ENCODE measurements at places on chromosomes 2 and 18.
A peak's percentile ranks its signal among the peaks of the same experiment; 100 is the strongest.

GRCh38 chr18:23066504-23067039 is 68.7 kb upstream of the CABLES1 start:
- no peak for DNase-seq

- no peak for DNase-seq
These were observed 132.4 kb upstream of the FSHR start for GRCh38 chr2:49286726-49287125.

- peak; percentile 47 for DNase-seq
These were observed 88.4 kb downstream of the CTIF start for GRCh38 chr18:48627216-48627615.

DNA sequence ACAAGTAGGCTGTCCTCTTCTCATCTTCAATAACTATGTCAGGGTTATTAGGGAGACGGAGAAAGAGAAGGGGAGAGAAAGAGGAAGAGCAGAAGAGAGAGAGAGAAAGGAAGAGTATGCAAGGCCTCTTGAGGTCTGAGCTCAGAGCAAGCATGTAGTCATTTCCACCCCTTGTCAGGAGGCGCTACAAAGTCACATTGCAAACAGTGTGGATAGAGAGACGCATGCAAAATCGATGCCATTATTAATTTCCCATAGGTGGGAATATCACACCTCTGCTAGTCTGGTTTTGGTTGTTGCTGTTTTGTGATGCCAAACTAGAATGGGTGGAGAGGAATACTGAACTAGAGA is 24.2 kb upstream of the SERPINE2 start:
- no peak for DNase-seq

DNA sequence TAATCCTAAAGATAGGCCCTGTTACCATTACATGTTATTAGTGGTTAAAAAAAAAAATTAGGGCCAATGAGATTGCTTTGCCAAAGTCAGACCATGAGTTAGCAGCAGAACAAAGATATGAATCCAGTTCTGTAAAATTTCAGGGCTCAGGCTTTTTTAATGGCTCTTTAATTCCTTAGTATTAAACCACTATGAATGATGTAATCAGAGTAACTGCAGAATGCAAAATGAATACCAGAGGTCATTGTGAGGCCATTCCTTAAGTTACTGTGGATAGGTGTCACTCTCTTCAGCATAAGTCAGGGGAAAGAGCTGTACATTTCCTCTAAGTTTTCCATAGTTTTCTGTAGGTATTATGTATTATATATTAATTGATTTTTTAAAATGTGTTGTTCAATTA is 42.2 kb upstream of the TBR1 start:
- peak; percentile 13 for DNase-seq

- no peak for DNase-seq
These were observed 19.6 kb upstream of the GREB1 start for GRCh38 chr2:11514081-11514730.

GRCh38 chr18:75343389-75343788 is 84.1 kb downstream of the SMIM21 start:
- no peak for DNase-seq

DNA sequence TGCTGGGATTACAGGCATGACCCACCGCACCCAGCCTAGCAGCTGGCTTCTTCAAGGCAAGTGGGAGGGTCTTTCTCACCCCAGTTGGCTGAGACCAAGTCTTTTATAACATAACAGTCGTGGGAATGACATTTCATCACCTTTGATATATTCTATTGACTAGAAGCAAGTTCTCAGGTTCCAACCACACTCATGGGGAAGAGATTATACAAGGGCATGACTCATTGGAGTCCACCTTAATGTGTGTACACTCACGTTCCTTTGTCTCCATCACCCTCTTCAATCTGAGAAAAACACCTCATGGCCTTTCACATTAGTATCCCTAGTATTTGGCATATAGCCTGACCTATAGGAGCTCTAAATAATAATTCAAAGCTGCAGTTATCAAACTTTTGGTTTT is 2.8 kb upstream of the BBS5 start:
- DNase-seq, result no peak

GRCh38 chr2:20669562-20670314 is 2.8 kb downstream of the GDF7 start:
- DNase-seq, result no peak

DNA sequence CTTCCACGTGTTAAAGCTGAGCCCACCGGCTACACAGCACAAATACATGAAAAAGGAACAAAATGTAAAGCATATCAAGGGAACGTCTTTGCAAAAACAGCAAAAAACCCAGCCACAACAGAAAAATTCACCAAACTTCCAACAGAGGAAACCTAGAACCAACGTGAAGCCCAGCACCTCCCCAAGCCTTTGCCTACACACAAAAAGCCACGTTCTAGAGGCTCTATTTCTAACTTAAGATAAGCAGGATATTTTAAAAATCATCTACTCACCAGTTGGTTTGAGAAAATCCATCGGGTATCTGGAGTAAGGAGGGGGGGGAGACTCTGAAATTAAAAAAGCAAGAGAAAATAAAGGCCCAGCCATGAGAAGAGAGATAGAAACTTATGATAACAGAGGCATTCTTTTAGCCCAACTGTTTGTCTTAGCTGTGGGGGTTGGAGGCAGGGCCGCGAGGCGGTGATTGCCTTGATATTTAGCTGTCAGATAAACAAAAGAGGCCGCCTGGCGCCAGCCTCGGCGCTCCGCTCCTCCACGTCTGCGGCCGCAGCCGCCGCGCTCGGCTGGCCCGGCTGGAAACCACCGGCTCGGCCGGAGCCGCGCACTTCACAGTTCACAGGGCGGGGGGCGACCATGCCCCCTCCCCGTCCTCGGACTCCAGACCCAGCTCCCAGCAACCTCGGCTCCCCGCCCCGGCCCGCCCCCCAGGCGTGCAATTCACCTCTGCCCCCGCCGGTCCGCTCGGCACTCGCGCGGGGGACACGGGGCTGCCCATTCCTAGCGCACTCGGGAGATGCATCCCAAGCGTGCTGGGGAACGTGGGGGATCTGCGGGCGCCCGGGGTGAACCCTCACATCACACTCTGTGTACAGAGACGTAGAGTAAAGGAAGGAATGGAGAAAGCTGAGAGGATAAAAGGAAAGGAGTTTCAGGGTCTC is 2.4 kb downstream of the SMAD7 start:
- peak; percentile 39 for DNase-seq

GRCh38 chr2:77086478-77086877 is 435.7 kb downstream of the LRRTM4 start:
- DNase-seq, result no peak

DNA sequence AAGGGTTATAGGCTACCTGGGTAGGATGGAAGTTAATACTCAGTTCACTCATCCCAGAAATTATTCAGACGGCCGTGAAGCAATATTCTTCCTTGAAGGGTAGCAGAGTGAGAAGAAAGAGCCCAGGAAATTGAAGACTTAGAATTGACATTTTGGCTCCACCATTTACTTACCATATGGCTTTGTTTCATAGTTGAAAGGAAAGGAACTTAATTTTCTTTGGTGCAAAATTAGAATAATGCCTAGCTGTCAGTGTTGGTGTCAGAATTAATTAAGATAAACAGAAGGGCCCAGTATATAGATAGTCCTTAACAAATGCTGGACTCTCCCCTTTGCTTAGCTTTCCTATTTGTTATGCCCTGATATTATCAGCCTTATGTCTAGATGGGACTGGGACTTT is 263.2 kb downstream of the KCNJ3 start:
- DNase-seq, result no peak

DNA sequence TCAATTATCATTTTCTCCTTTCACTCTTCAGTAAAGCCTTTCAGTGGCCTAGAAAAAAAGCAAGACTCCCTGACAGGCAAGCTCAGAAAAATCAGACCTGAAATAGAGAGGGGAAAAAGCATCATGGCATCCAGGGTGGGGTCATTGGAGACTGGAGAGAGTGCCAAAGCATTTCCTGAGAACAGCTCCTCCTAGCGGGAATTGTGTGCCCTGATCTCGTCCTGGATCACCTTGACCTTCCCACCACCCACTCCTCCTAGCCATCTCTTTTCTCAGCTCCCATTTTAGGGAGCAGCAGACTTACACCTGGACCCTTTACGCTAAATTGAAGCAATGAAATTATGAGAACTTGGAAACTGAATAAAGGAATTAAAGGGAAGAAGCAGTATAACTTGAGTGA is 176.6 kb downstream of the VWC2L start:
- no peak for DNase-seq

- DNase-seq, result peak; percentile 6
These were observed 436.2 kb downstream of the SUCLG1 start for GRCh38 chr2:84022810-84023431.

- no peak for DNase-seq
These were observed 310.3 kb upstream of the CYP26B1 start for GRCh38 chr2:72457801-72458516.

DNA sequence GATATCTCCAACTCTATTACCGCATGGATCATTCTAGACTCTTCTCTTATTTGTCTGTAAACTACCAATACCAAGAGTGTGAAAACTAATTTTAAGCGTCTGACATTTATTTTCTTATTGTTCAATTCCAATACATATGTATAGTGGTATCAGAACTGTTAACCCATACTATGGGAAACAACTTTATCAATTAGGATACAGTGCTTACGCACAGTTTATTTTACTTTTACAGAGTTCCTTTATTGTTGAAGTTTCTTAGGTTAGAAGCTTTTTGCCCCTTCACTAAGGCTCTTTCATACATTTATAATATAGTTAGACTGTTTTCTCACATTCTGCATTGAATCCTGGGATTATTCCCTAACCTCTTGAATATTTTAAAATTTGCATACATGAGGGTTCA is 198.8 kb upstream of the RGPD4 start:
- no peak for DNase-seq

DNA sequence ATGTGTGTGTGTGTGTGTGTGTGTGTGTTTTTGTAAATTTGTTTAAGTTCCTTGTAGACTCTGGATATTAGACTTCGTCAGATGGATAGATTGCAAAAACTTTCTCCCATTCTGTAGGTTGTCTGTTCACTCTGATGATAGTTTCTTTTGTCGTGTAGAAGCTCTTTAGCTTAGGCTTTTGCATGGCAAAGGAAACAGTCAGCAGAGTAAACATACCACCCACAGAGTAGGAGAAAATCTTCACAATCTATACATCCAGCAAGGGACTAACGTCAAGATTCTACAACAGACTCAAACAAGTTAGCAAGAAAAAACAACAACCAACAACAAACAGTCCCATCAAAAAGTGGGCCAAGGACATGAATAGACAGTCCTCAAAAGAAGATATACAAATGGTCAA is 336.7 kb upstream of the ATP5MC3 start:
- DNase-seq, result no peak

- no peak for DNase-seq
These were observed 316.2 kb downstream of the GBX2 start for GRCh38 chr2:235851828-235852525.

GRCh38 chr2:20429528-20429927 is 17.3 kb upstream of the RHOB start:
- no peak for DNase-seq

DNA sequence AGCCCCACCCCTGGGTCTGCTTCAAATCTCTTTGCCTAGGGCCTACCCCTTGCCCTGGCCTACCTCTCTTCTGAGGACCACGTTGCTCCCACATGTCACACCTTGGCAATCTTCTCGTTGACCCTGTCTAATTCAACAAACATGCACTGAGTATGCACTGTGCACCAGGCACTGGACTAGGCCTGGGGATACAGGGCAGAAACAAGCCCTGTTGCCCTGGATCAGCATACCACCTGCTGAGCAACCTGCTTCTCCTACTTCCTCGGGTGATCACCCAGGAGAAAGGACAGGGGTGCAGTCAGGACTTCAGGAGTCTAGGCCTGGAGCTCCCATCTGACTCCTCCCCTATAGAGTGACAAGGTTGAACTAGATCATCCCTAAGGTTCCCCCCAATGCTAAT is 9.7 kb downstream of the WNT10A start:
- DNase-seq, result no peak

DNA sequence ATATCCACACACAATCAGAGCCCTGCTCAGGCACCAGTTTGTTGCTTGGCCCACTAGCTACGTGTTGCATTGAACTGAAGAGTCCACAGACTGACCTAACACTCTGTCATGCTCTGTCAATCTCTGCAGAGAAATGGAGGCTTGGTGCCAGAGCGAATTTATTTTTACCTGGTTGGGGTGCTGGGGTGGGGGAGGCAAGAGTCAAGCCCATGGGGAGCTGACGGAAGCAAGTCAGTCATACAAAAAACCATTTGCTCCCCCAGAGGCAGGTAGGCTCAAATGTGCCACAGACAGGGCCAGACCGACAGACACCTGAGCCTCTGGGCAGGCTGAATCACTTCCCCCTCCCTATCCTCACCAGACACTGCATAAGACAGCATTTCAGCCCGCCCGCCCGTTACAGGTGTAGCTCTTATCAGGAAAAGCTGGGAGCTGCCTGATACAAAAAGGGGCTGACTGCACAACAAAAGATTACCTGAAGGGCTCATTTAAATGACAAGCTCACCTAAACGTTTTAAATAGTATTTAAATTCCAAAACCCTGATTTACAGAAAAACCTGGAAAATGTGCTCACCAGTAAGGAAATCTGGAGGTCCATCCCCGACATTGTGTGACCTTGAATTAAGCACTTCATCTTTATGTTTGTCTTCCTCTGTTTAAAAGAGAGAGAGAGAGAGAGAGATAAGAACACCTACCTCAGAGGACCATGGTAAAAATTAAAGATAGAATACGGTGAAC is 2.1 kb upstream of the PCBP1 start:
- DNase-seq, result no peak

DNA sequence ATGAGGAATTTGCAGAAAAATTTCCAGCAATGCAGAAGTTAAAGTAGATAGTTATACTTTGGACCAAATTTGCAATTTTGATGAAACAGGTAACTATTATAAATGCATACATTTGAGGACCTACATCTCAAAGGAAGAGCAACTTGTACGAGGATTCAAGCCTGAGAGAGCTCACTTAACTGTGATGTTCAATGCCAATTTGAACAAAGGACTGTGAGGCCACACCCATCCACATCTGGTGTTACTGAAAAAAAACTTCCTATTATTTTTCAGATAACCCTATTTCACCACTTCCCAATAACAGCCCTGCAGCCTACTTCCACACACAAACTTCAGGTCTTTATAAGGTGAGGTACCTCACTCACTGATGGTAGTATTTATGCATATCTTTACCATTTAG is 203.5 kb upstream of the NABP1 start:
- DNase-seq, result no peak

DNA sequence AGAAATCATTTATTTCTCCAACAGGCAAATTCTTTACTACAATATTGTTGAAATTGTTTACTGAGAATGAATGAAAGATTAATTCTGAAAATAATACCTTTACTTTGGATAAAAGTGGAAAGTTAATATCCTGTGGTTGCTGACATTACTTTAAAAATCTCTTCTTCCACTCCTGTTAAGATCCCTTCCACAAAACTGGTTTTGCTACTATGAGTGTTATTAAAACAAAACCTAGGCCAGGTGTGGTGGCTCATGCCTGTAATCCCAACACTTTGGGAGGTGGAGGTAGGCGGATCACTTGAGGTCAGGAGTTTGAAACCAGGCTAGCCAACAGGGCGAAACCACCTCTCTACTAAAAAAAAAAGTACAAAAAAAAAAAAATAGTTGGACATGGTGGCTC is 123.9 kb upstream of the CCDC150 start:
- no peak for DNase-seq

GRCh38 chr2:205024822-205025518 is 479.7 kb downstream of the PARD3B start:
- peak; percentile 93 for DNase-seq

All from HCEC 1CT (cell line).